ENCODE measurements at places on chromosomes 3 and 15.
A peak's percentile ranks its signal among the peaks of the same experiment; 100 is the strongest.

DNA sequence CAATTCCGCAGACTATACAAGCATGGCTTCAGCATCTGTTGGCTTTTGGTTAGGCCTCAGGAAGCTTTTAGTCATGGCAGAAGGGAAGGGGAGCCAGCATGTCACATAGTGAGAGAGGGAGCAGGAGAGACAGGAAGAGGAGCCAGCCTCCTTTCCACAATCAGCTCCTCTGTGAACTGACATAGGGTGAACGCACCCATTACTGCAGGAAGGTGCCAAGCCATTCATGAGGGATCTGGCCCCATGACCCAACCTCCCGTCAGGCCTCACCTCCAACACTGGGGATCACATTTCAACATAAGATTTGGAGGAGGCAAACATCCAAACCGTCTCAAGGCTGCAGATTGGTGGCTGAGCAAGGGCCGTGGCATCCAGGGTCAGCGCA lies 106.3 kb downstream of the LRRK1 start:
- DNase-seq: no peak

DNA sequence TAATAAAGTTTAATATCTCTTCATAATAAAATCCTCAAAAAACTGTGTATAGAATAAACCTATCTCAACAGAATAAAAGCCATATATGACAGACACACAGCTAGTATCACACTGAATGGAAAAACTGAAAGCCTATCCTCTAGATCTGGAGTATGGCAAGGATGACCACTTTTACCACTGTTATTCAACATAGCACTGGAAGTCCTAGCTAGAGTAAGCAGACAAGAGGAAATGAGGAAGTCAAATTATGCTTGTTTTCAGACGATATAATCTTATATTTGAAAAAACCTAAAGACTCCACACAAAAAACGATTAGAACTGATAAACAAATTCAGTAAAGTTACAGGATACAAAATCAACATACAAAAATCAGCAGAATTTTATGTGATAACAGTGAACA lies 57.4 kb upstream of the DIPK2A start:
- DNase-seq: no peak

DNA sequence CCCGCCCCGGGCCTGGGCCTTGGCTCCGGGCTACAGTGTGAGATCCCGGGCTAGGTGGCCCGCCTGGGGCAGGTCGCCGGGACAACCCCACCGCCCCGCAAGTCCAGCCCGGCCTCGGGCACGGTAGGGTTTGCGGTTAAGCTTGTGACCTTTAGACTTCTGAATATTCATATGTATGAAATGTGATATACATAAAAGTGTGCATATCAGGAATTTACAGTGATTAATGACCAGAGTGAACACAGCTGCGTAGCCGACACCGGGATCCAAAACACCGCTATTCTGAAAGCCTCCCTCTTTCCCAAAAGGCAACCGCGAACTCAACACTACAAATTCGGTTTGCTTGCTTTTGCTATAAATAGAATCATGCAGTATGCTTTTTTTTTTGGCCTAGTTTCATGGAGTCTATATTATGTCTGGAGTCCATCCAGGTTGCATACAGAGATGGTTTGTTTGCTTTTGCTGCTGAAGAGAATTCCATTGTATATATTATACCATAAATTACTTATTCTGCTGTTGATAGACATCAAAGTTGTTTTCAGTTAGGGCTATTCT lies 636 bp upstream of the SNRPA1 start:
- DNase-seq: no peak

DNA sequence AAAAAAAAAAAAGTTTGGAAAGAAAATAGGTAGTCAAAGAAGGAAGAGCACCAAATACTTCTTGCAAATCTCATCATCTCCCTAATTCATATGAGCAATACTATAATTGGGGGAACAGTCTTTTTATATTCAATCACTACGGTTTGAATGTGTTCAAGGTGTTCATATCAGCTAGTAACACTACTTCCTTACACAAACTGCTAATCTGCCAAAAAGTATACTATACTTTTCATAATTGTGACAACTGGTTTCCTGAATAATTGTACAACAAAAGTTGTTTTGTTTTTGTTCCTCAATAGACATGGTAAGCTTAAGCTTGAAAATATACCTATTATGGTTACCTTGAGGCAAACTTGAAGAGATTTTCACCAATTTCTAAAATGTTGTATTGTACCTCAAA lies 12.1 kb downstream of the SETD2 start:
- no peak for DNase-seq

DNA sequence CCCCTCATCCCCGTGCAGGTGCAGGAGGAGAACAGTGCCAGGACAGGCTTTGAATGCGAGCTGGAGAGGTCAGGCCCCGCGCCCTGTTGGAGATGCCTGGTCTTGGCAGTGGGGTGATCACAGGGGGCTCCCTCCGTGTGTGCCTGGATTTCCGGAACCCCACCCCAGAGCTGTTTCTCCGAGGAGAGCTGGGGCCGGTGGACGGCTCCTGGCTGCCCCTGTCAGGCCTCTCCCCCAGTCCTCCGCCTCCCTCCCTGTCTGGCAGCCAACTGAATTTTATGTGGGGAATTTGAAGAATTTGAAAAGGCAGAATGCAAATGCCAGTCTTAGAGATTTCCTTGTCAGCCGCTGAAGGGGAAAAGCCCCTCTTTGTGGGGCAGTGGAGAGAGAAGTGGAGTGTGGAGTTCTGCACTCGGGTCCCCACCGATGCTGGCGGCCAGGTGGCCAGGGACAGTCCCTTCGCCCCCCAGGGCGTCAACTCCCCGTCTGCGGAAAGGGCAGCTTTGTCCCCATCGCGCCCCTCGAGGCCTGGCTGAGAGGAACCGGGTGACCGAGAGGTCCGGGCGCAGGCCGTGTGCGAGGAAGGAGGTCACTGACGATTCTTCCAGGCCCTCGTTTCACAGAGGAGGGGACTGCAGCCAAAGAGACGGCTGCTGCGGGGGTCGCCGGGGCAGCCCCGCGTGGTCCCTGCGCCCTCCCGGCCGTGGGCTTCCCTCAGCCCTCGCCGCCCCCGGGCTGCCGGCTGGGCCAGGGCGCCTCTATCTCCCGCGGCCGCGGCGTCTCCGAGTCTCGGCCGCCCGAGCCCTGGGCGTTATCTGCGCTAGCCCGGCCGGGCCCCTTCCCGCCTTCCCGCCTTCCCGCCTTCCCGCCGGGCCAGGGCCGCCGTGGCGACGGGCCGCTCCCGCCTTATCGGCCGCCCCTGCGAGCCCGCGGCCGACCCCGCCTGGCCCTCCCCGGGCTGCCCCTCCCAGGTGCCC lies 56.0 kb upstream of the LCTL start:
- no peak for DNase-seq

GRCh38 chr3:25182794-25183193 lies 245.3 kb upstream of the RARB start:
- DNase-seq: no peak

DNA sequence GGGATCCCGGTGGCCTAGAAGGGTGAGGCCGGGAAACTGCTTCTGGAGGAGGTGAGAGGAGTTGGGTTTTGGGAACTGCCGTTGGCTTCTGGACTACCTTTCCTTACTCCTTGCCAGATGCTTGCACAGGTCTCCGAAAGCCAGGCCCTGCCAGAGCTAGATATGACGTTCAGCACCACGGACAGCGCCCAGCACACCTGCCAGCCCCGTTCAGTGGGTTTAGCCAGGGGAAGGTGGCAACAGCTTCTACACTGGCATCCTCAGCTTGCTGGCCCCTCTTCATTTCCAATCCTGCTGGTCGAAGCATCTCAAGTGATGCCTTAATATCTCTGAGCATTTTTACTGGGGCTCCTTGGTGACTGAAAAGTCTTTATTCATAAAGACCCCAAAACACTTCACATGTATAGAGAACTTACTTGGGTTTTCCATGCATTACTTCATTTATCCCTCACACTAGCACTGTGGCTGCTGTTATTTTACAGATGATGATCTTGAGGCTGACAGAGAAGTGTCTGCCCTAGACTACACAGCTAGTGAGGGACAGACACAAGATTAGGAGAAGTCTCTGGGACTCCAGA lies 21.9 kb downstream of the HCN4 start:
- DNase-seq: peak; percentile 17

GRCh38 chr3:16467393-16467792 lies 46.1 kb downstream of the RFTN1 start:
- no peak for DNase-seq

- DNase-seq: no peak
These were observed 151.4 kb downstream of the MEIS2 start for GRCh38 chr15:36948982-36949381.

- no peak for DNase-seq
These were observed 66.7 kb downstream of the ITGA11 start for GRCh38 chr15:68365140-68365745.

DNA sequence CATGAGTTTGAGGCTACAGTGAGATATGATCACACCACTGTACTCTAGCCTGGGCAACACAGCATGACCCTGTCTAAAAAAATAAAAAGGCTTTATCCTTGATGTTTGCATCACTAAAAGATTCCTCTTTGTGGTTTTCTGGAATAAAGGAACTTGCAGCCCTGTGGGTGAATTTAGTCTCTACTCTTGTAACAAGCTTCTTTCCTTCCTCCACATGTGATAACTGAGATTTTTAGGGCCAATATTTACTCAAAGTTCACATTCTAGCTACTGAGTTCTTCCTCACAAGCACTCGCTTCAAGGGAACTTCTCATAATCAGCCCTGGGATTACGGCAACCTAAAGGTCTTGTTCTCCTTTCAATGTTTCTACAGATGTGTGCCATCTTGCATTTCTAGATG lies 24.6 kb downstream of the COMMD2 start:
- no peak for DNase-seq

- DNase-seq: no peak
These were observed 92.6 kb upstream of the CTNNB1 start for GRCh38 chr3:41106691-41107090.

DNA sequence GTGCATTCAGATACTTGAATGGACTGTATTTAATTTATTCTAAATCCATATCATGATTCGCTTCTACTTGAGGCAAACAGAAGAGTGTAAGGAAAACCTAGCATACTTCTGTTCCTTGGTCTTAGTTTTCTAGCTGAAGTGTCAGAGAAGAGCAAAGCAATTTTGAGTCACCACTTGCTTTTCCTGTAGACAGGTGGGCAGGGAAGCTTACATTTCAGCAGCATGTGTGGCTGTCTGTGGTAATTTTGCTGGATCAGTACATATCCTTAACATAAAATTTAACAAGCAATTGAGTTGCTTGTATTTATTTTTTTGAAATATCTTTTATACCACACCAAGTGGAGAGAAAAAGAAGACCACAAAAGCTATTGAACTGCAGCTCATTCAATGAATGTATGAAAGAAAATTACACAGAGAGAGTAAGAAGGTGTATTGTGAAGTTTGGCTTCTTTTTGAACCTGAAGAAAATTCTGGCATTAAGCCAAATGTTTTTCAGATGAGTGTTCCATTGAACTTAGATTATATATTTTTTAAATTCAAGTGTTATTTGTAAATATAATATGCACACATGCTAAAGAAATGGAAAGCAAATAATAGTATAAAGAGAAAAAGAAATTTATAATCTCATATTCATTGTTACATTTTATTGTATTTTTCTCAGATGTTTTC lies 747.6 kb downstream of the NAALADL2 start:
- no peak for DNase-seq

GRCh38 chr3:189143321-189143720 lies 28.4 kb upstream of the TPRG1 start:
- DNase-seq: no peak

GRCh38 chr3:151351648-151352047 lies 22.3 kb upstream of the P2RY13 start:
- DNase-seq: no peak

DNA sequence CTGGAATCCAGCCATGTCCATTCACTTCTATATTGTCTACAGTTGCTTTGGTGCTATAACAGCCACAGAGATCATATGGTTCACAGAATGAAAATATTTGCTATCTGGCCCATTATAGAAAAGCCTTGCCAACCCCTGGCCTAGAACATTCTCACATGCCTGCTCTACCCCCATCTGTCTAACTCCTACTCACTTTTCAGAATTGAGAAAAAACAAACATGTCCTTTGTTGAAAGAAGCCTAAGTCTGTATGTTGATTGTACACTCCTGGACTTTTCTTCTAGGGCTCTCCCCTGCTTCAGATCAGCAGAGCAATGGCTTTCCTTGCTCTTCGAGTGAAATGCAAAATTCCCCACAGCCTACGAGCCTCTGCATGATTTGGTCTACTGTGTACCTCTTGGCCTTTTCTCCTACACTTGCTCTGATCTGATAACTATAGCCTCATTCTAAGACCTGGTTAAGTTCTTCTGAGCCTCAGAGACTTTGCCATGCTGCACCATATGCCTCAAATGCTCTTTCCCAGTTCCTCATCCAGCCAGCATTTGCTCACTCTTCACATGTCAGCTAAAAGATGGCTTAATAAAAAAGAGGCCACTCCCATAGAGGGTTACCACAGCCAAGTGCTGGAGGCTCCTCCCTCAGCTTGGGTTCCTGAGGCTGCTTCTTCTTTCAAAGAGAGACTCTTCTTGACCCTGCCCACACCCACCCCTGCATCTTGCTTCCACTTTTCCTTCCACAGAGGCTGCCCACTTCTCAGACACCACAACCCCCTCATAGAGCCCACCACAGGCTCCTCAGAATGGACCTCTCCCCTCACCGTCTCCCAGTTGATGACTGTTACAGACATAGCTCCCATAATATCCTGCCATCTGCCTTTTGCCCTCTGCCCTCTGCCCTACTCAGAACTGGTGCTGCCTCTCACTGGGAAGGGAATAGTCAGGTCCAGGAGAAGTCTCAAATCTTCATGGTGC lies 22.9 kb upstream of the DCLK3 start:
- no peak for DNase-seq

DNA sequence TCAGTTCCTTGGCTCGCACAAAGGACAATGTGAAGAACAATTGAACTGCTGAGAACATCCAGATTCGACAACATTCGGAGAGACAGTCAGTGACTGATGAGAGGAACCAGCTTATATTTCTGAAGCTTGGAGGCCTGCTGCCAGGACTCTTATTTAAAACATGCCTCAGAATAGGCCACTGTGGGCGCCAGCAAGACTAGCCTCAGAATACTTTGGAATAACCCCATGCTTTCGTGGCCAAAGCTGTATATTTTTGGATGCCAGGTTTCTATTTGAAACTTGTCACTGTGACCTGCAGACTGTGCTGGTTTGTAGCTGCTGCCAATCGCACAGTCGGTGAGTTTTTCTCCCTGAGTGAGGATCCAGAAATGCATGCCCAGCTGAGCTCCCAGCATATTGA lies 129.9 kb upstream of the UBE3A start:
- no peak for DNase-seq

- DNase-seq: no peak
These were observed 246.6 kb downstream of the CBLB start for GRCh38 chr3:105622169-105622568.

GRCh38 chr15:28911310-28911931 lies 25.6 kb downstream of the APBA2 start:
- DNase-seq: no peak

- no peak for DNase-seq
These were observed 248.3 kb downstream of the IL5RA start for GRCh38 chr3:2861920-2862319.

DNA sequence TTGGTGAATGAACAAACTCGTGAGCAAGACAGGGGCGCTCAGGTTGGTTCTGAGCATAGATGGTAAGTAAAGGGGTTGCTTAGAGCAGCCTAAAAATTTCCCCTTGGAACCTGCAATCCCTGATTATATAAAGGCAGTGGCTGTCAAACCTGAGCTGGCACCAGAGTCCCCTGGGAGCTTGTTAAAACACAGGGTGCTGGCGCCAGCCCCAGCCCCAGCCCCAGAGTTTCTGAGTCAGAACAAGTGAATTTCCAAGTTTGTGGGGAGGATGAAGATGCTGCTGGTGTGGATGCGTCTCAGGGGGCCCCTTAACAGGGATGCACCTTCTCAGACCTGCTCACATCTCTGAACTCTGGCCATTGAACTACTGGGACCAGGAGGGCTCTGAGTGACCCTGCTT lies 48.2 kb downstream of the FEM1B start:
- DNase-seq: no peak

Measured in stimulated activated CD8-positive, alpha-beta memory T cell treated with anti-CD3 and anti-CD28 coated beads, Interleukin-2, amount 100 ng/mL, for 1 hour (primary cell).